ENCODE measurements at places on chromosomes 16 and 17. TPM values are rescaled to one million over a fixed set of nuclear protein-coding genes. Genes with fewer than 3 reads are reported as not detected.

The ZNF629 gene
- total RNA-seq = 10.5 TPM

DNA sequence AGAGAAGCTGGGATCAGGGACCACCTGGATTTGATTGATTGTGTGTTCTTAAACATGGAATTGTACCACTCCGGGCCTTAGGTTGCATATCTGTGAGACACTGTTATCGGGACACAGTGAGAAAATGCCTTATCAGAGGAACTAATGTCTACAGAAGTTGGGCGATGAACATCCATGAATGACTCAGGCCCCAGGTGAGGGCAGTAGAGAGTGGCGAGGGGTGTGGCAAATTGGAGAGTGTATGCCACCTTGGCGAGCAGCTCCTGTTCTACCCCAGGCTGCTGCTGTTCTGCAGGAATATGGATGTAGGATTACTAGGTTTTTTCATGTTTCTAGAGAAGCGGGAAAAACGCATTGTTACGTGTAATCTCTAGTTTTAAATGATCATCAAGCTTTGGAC is 38.8 kb downstream of the CLEC16A start:
- DNase-seq = no peak

GRCh38 chr17:63703556-63704258 is 3.8 kb upstream of the LIMD2 start:
- no peak for DNase-seq

The KRTAP3-2 gene
- not detected for total RNA-seq

DNA sequence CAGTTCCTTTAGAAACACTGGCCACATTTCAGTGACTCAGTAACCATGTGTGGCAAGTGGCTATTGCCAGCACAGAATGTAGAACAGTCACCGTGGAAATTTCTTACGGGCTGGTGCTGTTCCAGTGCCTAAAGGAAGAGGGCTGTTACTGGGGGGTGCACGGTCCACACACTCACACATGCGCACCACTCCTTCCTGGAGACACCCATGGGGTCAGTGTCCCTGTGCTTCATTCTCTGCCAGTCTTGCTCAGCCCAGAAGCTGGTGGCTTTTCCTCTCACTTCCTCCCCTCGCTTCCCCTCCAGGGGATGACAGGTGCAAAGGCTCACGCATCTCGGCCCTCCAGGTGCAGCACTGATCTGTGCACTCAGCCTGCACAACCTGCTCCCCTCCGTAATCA is 115.6 kb downstream of the CCDC182 start:
- DNase-seq = no peak

GRCh38 chr17:14014657-14015056 is 54.6 kb upstream of the COX10 start:
- no peak for DNase-seq

GRCh38 chr17:14205992-14206461 is 30.6 kb downstream of the CDRT15 start:
- DNase-seq = peak; percentile 96

Measured in breast epithelium (tissue), 4 donors.